HAP-1 (cell line): ENCODE measurements at places on chromosomes 4 and X.

DNA sequence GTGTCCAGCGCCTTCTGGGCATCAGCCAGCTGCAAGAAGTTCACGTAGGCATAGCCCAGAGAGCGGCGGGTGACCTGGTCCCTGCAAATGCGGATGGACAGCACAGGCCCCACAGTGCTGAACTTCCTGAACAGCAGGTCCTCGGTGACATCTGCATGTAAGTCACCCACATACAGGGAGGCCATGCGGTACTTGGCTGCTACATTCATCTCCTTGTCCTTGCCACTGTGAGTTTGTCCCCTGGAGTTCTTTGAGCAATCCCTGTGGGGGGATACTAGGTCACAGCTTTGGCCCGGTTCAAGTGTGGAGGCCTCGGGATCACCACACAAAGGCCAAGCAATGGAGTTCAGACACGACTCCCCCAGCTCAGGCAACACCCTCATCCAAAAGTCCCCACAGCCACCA, 776 bp downstream of the PABPC4L start:
- DNase-seq: peak; percentile 13

- DNase-seq: no peak
Observed at GRCh38 chr4:81214881-81215868, at the start of gene PRKG2. PRKG2 (minus strand) TSS chr4:81215222; CDS start chr4:81205047, 10,175 bp downstream.

DNA sequence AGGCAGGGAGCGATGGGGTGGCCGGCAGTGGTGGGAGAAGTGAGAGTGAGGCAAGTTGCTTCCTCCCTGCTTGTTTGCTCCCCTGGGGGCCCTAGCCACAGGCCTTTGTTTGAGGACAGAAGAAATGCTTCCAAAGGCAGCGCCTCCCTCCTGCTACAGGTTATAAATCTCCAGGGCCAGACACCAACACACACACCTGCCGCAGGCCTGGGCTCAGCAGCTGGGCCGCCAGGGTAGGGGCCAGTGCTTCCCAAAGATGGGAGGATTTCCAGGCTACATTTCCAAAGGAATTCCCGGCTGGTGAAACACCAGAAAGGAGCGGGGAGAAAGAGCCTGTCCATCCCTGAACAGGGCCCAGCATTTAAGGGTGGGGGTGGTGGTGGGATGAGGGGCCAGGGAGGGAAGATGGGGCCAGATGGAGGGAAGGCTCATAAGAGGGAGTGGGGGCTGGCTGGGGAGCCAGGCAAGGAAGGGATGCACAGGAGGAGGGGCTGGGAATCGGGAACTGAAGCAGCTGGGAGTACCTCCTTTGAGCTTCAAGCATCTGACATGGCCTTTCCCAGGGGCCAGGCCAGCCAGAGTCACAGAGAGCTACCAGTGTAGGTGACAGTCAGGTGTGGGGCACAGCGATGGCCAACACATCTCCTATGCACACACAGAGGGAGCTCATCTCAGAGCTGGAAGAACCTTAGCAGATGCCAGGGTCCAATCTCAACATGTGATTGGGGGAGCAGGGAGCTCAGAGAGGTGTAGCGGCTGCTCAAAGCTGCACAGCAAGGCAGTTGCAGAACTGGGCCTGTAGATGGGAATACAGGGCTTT, 143.9 kb downstream of the PJA1 start:
- peak; percentile 39 for DNase-seq

GRCh38 chr4:185740471-185740873, 71.5 kb downstream of the SORBS2 start:
- DNase-seq: no peak

- DNase-seq: no peak
Observed at GRCh38 chrX:137988470-137988869, 422.5 kb downstream of the ZIC3 start.

- DNase-seq: no peak
Observed at GRCh38 chr4:95910749-95911148, 70.9 kb downstream of the PDHA2 start.

GRCh38 chr4:159178151-159178546, 75.3 kb downstream of the RAPGEF2 start:
- no peak for DNase-seq

- DNase-seq: no peak
Observed at GRCh38 chr4:1983053-1983845, 25.5 kb downstream of the NELFA start.

DNA sequence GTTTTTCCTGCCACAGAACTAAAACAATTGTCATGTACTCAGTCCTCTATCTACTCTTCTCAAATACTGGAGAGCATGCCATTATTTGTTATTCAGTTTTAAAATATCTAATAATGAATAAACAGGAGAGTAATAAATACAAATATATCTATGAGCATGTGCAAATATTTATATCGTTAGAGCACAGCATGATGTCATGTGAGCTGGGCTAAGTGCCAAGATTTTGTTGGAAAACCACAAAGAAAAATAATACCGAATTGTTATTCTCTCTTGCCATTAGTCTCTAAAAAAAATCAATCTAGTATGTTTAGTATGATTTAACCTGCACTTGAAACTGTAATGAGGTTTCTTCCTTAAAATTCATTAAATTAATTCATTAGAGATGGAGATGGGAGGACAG, 97.3 kb downstream of the DDX60 start:
- DNase-seq: no peak

GRCh38 chrX:63128509-63128908, 222.6 kb downstream of the SPIN4 start:
- peak; percentile 62 for DNase-seq

GRCh38 chrX:21590012-21590776, 67.9 kb downstream of the KLHL34 start:
- DNase-seq: no peak

DNA sequence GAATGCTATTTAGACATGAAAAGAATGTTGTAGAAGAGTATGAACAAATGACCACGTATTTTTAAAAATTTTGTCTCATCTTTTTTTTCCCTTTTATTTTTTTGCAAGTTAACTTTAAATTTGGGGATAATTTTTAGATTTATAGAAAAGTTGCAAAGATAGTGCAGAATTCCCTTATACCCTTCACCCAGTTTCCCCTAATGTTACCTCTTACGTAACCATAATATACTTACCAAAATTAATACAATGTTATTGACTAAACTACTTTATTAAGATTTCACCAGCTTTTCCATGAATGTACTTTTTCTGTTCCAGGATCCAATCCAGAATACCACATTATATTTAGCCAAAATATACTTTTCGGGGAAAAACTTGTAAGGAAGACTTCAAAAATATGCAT, 12.3 kb downstream of the CHRNA9 start:
- DNase-seq: no peak

DNA sequence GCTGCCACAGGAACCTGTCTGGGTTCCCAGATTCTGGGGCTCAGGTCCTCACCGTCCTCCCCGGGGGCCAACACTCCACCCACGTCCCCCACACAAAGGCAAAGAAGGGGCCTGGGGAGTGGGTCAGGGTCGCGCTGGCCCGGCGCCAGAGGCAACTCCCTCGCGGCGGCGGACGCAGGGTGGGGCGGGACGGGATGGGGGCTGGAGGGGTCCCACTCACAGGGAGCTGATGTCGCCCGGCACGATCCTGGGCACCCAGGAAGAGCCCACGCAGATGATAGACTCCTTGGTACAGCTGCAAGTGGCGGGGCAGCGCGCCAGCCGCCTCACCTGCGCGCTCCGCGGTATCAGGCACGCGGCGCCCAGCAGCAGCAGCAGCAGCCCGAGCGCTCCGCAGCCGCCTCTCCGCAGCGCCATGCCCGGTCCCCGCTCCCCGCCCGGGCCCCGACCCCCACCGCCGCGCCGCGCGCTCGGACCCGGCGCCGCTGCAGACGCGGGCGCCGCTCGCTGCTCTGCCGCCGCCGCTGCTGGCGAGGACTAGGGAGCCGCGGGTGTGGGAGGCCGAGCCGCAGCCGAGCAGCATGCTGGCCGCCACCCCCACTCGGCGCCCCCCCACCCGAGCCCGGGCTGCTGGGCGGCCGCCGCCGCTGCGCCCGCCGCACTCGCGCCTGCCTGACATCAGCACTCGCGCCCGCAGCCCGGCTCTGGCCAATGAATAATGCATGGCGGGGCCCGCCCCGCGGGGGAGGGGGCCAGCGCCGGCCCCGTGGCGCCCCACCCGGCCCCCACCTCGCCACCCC, at the start of gene LGI2:
Gene LGI2 (minus strand): TSS at position 670 of the 800 bp plus-strand sequence. CDS start 253 bp downstream, at position 417.
- DNase-seq: peak; percentile 20

DNA sequence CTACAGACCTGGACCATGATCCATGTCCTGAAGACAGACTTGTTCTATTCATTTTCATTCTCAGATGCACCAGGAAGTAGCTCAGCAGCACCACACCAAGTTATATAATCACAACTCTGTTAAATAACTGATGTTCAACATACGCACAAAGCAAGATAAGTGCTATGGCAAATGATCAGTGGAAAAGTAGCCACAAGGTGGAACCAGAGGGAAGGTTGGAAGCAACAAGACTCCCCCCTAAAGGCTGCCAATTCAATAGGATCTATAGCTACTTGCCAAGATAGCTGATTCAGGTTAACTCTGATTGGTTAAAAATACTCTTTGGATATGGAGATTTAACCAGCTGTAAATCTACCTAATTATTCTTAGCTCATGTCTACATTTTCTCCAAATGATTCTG, 23.7 kb upstream of the FAM47B start:
- DNase-seq: peak; percentile 44

DNA sequence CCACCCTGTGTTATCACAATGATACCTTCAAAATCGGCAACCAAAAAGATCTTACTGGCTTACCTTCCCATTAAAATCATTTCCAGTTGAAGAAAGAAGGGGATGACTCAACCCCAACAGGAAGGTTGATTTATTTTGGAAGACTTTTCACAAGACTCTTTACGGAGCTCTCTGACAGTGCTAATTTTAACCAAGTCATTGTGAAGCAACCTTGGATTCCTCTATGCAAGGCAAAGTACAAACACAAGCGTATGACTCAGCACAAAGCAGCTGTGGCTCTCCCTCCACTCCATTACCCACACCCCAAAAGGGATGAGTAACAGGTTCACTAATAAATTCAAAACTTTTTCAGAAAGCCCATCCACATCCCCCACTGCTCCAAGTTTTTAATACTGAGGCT, 213.8 kb upstream of the FGF13 start:
- DNase-seq: no peak

GRCh38 chr4:128649161-128649560, 160.3 kb upstream of the JADE1 start:
- no peak for DNase-seq

GRCh38 chr4:140719022-140719421, 37.2 kb downstream of the TBC1D9 start:
- DNase-seq: no peak

GRCh38 chrX:122087341-122087740, 1039.9 kb downstream of the GLUD2 start:
- no peak for DNase-seq

- peak; percentile 31 for DNase-seq
Observed at GRCh38 chr4:158146736-158147135, 26.1 kb downstream of the GASK1B start.

DNA sequence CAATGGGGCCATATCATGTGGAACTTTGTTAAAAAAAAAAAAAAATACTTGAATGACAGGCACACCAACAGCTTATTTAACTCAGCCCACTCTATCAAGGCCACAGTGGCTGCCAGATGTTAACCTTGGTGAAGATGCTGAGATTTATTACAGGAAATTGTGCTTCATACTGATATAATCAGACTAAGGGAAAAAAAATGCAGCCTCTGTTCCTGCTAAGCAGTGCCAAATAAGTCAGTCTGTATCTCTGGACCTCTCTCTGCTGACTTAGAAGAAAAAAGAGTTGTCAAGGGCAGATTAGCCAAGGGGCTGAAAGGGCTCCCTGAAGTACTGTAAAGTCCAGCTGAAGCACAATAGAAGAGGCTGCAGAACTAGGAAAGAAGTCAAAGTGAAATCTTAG, 677.7 kb upstream of the HTR2C start:
- DNase-seq: no peak

DNA sequence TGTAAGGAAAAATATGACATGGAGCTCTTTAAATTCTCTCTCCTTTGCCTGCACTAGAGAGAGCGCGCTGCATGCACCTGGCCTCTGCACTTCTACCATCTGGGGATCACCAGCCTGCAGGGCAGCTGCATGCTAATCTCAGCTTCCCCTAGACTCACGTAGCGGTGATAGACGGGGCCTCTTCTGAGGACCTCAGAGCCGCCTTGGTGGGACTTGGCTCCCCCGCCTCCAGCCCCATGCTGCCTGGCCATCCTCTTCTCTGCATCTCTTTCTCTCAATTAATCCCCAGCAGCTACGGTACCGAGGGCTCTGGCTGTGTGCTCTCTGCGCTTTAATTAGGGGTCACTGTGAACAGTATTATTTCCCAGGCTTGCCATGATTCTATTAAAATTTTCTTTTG, 52.8 kb upstream of the PSAPL1 start:
- DNase-seq: no peak

- peak; percentile 77 for DNase-seq
Observed at GRCh38 chr4:88592600-88593448, 544 bp downstream of the HERC3 start.

DNA sequence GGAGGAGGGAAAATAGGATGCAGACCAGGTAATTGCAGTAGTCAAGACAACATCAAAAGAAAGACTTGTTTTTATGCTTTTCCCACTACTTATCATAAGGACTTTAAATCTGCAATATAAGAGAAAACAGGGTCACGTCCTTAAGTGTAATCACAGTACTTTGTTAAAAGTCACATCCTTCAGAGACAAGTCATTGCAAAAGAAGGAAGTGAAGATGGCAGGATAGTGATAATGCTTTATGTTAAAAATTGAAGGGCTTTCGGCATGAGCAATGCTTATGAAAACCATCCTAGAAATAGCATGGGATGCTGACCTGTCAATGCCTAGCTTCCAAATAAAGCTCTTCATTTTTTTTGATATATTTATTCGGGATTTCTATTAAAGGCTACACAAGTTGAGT, 110.2 kb upstream of the TENM3 start:
- DNase-seq: no peak

GRCh38 chr4:70932984-70933383, 30.8 kb downstream of the MOB1B start:
- no peak for DNase-seq

- no peak for DNase-seq
Observed at GRCh38 chr4:1285151-1285789, 4.4 kb upstream of the MAEA start.

GRCh38 chr4:54384563-54384962, 155.5 kb downstream of the PDGFRA start:
- no peak for DNase-seq
